Spinal cord (tissue), 10 donors: ENCODE measurements at places on chromosomes 13 and 19.
A peak's percentile ranks its signal among the peaks of the same experiment; 100 is the strongest.

GRCh38 chr13:36512771-36513170 is 80.5 kb downstream of the CCNA1 start:
- no peak for DNase-seq

- no peak for DNase-seq
Observed at GRCh38 chr13:44763615-44764301, 187.6 kb upstream of the TSC22D1 start.

GRCh38 chr13:114047358-114047881 is 73.5 kb upstream of the C13orf46 start:
- no peak for DNase-seq

- no peak for DNase-seq
Observed at GRCh38 chr19:29320086-29320485, 107.1 kb upstream of the UQCRFS1 start.

DNA sequence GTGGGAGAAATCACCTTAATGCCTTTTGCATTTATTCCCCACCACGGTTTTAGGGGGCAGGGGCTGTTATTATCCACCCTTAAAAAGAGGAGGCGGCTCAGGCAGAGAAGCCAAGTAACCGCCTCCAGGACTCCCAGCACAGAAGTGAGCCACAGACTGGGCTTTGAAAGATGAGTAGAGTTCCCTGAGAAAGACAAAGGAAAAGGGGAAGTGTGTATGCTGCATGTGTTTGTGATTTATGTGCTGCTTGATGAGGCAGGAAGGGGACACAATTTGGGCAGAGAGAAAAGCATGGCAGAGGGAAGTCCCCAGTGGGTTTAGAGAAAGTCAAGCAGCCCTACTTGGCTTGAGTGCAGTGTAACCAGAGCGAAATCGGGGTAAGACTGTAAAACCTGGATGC is 85.0 kb downstream of the DOCK9 start:
- DNase-seq, result no peak

- no peak for DNase-seq
Observed at GRCh38 chr13:32142956-32143375, 111.4 kb downstream of the FRY start.

- DNase-seq, result peak; percentile 75
Observed at GRCh38 chr19:24033963-24034342, 53.0 kb upstream of the ZNF254 start.

DNA sequence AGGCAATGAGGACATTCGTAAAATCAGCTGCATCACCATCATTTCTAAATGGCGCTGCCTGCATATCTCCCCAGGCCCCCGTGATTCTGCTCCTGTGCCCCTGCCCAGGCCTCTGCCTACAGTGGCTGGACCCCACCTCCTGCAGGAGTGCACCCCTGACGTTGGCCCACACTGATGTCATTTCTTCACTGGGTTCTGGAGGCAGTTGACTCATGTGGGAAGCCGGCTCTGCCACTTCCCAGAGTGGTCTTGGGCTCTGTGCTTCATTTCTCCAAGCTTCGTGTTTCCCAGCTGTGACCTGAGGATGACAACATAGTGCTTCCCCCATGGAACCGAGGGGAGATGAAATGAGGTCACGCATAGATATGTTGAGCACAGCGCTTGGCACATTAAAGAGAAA is 19.9 kb downstream of the CCNE1 start:
- DNase-seq, result no peak

- peak; percentile 1 for DNase-seq
Observed at GRCh38 chr19:20038358-20039202, 725 bp downstream of the ZNF682 start.

GRCh38 chr13:101979825-101980224 is 422.0 kb downstream of the FGF14 start:
- no peak for DNase-seq

- DNase-seq, result no peak
Observed at GRCh38 chr13:19606152-19606551, 27.3 kb upstream of the MPHOSPH8 start.

- no peak for DNase-seq
Observed at GRCh38 chr19:1396768-1397679, 4.3 kb downstream of the GAMT start.

DNA sequence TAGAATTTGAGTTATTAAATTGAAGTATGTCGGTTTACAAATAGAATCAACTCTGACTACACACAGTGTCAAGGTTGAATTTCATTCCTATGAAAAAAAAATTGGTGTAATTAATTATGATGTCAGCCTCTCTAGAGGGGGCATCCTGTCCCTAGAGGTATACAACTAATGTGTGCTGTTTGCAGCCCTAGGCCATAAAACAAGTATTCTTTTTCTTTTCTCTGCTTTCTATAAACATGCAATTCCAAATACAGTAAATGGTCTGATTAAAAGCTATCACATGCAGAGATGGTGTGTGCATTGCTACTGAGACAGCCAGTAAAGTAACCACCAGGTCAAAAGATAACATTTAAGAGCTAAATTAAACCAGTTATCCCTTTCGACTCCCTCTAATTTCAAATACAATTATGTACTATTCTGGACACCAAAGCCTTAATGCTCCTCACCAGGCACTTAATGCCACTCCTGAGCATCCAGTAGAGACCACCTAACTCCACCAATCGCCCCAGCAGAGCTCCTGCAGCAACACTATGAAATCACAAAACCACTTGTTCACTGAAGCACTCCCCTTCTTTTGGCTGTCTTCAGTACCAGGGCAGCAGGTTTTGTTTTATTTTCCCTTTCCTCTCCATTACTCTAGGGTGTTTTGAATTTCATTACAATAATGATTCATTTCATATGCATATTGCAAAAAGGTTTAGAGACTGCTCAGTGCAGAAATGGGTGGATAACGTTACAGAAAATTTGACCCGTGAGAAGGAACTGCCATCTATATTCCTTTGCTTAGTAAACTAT is 426.9 kb downstream of the PCDH9 start:
- DNase-seq, result peak; percentile 38

DNA sequence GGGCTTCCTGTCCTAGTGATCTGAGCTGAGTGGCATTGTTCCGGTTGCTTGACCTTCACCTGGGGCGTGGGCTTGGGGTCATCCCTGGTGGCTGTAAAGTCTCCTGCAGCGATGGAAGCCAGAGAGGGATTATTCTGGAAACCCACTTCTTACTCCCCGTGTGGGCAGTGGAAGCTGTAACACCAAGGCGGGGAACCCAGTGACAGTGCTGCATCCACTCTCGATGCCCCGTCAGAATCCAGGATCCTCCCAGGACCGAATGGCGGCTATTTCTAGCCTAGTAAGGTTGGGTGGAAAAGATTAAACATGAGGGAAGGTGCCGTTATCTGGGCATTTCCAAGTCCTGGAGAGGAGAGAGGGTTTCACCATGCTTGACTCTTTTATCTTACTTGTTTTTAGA is 280.6 kb downstream of the ZNF536 start:
- no peak for DNase-seq

DNA sequence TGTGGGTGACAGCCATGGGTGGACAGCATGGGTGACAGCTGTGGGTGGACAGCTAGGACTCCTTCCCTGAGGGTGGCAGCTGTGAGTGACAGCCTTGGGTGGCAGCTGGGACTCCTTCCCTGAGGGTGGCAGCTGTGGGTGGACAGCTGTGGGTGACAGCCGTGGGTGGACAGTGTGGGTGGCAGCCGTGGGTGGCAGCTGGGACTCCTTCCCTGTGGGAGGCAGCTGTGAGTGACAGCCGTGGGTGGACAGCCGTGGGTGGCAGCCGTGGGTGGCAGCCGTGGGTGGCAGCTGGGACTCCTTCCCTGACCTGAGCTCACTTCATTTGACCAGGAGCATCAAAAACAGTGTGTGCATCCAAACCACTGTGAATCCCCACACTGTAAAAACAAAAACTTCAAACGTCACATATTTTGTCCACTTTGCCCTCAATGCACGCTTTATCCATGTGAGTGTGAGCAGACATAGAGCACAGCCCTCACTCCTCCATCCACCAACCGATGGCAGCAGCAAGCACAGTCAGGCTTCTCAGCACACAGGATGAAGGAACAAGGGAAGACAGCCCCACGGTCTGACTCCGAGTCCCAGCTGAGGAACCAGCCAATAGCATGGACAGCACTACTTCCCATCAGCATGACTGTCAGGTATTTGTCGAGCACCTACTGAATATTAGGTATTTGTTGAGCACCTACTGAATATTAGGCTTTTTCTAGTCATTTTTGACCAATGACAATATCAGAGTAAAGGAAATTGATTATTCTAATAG is 1.6 kb upstream of the CFAP97D2 start:
- DNase-seq, result no peak

DNA sequence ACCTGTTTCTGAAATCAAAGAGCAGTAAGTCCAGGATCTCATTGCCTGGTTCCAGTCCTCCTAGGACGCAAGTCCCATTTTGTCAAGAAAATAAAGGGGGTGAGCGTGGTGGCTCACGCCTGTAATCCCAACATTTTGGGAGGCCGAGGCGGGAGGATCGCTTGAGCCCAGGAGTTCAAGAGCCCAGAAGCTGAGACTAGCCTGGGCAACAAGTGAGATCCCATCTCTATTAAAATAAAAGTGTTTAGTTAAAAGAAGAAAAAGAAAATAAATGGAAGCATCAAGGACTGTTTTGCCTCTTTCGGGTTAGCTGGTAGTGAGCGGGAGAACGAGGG is 344 bp upstream of the HAUS5 start:
- no peak for DNase-seq

DNA sequence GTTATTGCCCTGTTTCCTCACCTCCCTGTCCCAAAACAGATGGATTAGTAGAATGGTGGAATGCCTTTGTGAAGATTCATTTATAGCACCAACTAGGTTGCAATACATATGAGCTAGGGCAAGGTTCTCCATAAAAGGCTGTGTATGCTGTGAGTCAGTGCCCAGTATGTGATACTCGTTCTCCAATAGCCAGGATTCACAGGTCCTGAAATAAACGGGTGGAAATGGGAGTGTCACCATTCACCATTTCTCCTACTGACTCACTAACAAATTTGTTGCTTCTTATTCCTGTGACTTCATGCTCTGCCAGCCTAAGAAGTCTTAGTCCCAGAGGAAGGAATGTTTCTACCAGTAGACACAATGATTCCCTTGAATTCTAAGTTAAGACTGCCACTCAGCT is 1745.4 kb downstream of the SLITRK1 start:
- DNase-seq, result no peak

- DNase-seq, result no peak
Observed at GRCh38 chr19:19076476-19076875, 12.7 kb downstream of the SLC25A42 start.

DNA sequence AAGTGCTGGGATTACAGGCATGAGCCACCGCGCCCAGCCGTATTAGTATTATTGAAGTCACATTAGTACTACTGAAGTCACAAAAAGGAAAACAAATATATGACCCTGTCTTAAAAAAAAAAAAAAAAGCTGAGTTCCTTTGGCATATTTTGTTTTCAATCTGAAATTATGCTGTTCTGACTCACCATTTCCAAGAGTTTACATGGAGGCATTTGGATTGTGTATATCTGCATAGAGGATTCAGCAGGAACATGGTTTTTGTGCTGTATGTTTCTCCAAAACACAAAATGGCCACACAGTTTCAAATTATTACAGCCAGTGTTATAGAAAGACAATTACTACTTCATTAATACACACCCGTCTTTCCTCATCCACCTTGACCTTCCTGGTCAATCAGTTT is 103.5 kb upstream of the TSC22D1 start:
- no peak for DNase-seq

- DNase-seq, result no peak
Observed at GRCh38 chr13:25281935-25282332, 5.4 kb downstream of the MTMR6 start.

- DNase-seq, result no peak
Observed at GRCh38 chr13:61406275-61406674, 9.4 kb downstream of the PCDH20 start.

DNA sequence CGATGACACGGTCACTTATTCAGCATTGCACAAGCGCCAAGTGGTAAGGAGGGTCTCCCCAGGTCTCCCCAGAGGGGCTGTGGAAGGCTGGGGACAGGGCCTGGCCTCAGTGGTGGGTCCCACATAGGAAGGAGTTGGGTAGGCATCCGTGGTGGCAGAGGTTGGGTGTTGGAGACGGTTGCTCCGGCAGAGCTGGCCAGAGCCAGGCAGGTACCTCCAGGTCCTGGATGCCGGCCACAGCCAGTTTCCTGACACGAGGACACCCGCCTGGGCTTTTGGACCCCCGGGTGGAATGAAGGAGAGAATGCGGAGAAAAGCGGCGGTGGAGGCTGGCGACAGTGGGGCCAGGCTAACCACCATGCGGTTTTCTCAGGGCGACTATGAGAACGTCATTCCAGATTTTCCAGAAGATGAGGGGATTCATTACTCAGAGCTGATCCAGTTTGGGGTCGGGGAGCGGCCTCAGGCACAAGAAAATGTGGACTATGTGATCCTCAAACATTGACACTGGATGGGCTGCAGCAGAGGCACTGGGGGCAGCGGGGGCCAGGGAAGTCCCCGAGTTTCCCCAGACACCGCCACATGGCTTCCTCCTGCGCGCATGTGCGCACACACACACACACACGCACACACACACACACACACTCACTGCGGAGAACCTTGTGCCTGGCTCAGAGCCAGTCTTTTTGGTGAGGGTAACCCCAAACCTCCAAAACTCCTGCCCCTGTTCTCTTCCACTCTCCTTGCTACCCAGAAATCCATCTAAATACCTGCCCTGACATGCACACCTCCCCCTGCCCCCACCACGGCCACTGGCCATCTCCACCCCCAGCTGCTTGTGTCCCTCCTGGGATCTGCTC is 1.3 kb upstream of the FFAR1 start:
- no peak for DNase-seq

DNA sequence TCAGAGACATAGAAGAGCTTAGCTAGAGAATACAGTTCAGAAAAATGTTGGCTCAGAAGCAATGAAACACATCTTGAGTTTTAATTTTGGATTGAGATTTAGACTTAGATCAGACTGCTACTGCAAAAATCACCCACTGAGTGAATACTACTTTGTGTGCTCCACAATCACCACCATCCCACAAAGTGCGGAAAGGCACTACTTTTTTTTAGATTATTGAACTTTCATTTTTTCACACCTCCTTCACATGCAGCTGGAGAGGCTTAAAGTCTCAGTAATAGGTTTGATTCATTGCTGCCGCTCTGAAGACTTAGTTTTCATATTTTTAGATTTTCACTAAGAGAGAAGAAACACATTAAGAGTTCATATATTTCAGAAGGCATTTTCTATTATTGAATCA is 289.9 kb upstream of the PRR20A start:
- no peak for DNase-seq

GRCh38 chr13:35139591-35139990 is 197.5 kb downstream of the NBEA start:
- DNase-seq, result no peak

GRCh38 chr19:57363688-57364181 is 384 bp downstream of the TRAPPC2B start:
- no peak for DNase-seq

GRCh38 chr19:1239420-1239795 is 1.6 kb upstream of the CBARP start:
- DNase-seq, result no peak

GRCh38 chr13:41085961-41086585 is 24.8 kb downstream of the WBP4 start:
- DNase-seq, result no peak

DNA sequence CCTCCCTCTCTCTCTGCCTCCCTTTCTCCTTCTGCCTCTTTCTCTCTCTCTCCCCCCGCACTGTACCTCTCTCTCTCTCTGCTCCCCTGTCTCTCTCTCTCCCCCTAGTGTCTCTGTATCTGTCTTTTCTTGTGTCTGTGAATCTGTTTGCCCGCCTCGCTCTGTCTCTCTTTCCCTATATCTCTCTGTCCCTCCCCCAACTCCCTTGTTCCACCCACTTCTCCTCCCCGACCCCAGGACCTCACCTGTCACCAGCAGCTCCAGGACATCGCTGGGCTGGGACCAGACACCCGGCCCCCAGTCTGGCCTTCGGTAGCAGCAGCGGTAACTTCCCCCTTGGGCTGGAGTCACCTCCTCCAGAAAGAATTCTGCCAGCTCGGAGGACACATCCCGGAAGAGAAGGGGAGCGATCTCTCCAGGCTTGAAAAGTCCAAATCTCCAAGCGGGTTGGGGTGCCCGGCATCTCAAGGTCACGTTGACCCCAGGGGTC is 3.9 kb downstream of the OSCAR start:
- DNase-seq, result no peak
